Posterior cingulate gyrus (tissue), 11 donors: ENCODE measurements at places on chromosomes 16 and 17.

DNA sequence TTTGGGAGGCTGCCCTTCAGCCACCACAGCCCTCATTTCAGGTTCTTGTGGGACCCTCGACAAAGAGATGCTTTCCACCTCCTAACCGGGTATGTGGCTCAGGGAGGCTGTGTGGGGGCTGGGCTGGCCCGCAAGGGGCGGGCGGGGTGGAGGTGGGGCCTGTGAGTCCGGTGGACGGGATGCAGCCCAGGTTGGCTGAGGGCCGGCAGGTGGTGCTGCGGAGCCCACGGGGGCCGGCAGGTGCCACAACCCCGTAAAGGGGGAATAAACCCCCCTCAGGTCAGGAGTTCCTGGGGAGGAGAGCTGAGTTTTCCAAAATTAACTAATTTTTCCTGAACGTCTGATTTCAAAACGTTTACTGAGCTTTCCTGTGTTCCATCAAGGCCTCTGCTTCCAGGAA is 4.9 kb upstream of the CIAO3 start:
- DNase-seq, result no peak

DNA sequence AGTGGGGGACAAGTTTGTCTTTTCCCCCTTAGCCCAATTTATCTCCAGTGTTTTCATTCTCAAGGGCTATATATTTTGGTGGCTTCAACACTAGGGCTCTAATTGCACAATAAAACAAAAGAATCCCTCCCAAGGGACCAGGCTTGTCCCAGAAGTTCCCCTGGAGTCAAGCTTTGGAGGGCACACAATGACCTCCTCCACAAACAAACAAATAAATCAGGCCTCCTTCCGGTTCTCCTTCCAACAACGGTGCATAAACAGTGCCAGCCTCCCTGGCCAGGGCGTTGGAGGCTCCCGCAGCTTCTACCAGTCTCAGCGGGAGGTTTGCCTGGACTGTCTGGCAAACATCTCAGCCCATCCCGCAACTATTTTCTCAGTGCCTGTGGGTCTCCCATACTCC is 188.0 kb upstream of the FOXF1 start:
- no peak for DNase-seq

- no peak for DNase-seq
These were observed 68.0 kb upstream of the SIAH1 start for GRCh38 chr16:48452991-48453760.

DNA sequence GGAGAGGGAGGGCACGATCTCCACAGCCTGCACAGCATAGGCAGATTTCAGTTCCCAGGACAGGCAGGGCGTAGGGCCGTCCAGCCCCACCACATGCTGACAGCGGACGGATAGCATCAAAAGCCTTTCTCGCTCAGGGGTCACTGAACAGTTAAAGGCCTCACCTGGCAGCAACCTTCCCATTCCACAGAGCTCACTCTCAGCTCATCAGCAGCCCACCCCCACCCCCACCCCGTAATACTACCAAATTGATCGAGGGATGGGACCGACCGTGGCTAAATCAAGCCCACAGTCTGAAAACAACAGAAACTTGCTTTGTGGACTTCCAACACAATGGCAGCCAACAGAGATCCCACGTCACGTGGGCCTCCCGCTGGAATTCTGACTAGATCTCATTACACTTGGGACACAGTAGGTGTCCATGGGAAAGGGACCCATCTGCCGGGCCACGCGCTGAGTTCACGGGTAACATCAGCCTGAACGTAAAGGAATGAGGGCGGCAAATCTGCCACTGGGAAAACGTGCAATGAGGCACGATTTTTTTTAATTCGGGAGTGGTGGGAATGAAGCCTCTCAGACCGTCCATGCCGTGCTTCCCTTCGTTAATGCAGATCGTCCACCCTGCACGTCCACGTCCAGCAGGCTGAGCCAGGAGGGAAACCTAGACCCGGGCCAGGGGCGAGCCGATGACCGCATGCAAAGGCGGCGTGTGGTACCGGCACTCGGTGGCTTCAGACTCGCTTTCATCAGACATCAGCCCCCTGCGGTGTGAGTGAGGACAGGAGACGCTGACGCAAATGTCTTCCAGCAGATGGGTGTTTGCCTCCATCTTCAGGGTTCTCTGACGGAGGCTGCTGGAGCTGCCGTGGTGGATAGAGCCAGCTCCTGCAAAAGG is 92.1 kb downstream of the TBC1D16 start:
- no peak for DNase-seq

- no peak for DNase-seq
These were observed 30.9 kb upstream of the SUPT4H1 start for GRCh38 chr17:58382872-58383242.

DNA sequence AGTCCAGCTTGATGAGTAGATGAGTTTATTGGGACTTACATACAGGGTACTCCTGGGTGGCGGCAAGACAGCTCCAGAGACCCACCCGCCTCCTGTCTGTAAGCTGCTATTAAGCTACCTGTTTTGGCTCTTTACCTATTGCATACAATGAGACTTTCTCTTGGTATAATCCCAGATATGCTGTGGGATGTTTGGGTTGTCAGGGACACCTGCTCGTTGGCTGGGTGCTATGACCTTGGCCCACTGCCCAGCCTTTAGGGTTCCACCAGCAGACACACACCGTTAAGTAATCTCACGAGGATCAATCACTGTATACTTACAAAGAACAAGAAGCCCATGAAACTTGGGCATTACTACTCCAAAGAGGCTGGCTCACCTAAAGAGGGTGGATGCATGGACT is 116.4 kb downstream of the NPIPB5 start:
- no peak for DNase-seq

GRCh38 chr17:54172985-54173316 is 350.2 kb downstream of the KIF2B start:
- no peak for DNase-seq

DNA sequence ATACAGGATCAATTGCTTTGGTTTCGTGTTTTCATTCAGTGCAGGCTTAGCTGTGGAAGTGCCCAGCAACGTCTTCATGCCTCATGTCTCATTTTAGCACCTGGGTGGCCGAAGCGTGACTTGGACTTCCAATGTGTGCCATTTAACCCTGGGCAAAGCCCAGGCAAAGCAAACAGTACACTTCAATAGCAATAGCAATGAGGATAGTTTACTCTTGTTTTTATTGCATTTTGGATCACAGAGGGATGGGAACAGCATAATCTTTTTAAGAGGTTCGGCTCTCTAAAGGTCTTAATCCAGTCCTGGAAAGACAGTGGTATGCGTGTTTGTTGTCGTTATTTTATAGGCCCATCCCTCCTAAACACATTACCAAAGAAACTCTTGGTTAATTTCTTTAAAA is 86.2 kb downstream of the HS3ST3B1 start:
- no peak for DNase-seq

DNA sequence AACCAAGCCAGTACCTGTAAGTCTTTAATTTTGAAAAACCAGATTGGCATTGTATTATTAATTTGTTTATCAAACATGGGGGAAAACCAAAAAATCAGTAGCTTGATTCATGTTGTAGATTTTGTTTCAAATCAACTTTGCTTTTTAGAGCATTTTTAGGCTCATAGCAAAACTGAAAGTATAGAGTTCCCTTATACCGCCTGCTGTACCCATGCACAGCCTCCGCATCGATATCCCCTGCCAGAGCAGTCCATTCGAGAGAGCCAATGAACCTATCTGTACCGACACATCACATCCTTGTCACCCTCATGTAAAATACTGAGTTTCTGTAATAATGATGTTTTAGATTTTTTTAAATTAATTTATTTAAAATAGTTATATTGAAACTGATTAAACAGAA is 16.2 kb upstream of the MRC2 start:
- no peak for DNase-seq

GRCh38 chr16:10743610-10744369 is at the start of gene NUBP1:
TSS of gene NUBP1 (plus strand) at chr16:10743842. CDS start at chr16:10743864, 22 bp downstream.
- peak; percentile 100 for DNase-seq

GRCh38 chr17:82439194-82439828 is 11.2 kb downstream of the CYBC1 start:
- DNase-seq, result no peak

GRCh38 chr17:42323268-42323773 is 35.0 kb downstream of the STAT5A start:
- DNase-seq, result no peak

- DNase-seq, result peak; percentile 92
These were observed 59.8 kb downstream of the NEUROD2 start for GRCh38 chr17:39547713-39548478.

- DNase-seq, result no peak
These were observed 3.6 kb upstream of the CHMP6 start for GRCh38 chr17:80987941-80988461.

- DNase-seq, result no peak
These were observed 2.4 kb upstream of the TEKT3 start for GRCh38 chr17:15343749-15344148.

DNA sequence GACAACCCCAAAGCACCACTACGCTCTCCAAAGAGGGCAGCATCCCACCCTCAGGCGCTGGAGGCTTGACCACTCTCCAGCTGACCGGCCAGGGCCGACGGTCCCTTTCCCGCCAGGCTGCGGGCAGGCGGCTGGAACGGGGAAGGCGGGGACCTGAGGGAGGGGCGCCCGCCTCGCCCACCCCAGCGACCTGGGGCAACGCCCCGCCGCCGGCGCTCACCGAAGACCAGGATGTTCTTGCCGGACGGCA is 431 bp downstream of the DYNC1LI2 start:
- no peak for DNase-seq

- no peak for DNase-seq
These were observed 11.2 kb downstream of the PDZD9 start for GRCh38 chr16:21989751-21990150.

- DNase-seq, result no peak
These were observed 382.1 kb downstream of the RBFOX1 start for GRCh38 chr16:7714775-7715174.

- DNase-seq, result no peak
These were observed 54.4 kb upstream of the GNG13 start for GRCh38 chr16:854808-855410.

- no peak for DNase-seq
These were observed 7.6 kb downstream of the TBKBP1 start for GRCh38 chr17:47701608-47702007.

- no peak for DNase-seq
These were observed 14.1 kb upstream of the NDEL1 start for GRCh38 chr17:8421571-8421970.

DNA sequence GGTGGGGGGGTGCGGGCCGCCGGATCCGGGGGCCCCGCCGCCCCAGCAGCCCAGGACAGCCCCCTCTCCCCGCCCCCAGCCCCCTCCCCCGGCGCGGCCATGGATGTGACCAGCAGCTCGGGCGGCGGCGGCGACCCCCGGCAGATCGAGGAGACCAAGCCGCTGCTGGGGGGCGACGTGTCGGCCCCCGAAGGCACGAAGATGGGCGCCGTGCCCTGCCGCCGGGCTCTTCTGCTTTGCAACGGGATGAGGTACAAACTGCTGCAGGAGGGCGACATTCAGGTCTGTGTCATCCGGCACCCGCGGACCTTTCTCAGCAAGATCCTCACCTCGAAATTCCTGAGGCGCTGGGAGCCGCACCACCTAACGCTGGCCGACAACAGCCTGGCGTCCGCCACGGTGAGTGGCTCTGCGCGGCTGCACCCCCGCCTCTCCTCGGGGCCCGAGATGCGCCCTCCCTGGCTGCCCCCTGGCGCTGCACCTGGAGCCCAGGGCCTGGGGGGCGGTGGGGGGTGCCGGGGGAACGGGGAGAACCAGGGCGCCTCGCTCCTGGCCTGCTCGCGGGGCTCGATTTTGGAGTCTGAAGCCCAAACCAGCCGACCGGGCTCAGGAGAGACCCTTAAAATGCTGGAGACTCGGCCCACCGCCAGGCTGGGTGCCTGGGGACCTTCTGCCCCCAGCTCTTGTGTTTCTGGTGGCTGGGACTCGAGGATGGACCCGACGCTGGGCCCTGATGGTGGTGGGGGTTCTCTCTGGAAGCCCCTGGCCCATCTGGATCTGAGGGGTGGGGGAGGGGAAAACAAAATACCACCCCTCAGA is 744 bp downstream of the CMIP start:
- DNase-seq, result no peak

- DNase-seq, result no peak
These were observed 73.3 kb upstream of the DHX40 start for GRCh38 chr17:59492091-59492451.

- no peak for DNase-seq
These were observed 295.6 kb downstream of the CPPED1 start for GRCh38 chr16:12508054-12508453.

DNA sequence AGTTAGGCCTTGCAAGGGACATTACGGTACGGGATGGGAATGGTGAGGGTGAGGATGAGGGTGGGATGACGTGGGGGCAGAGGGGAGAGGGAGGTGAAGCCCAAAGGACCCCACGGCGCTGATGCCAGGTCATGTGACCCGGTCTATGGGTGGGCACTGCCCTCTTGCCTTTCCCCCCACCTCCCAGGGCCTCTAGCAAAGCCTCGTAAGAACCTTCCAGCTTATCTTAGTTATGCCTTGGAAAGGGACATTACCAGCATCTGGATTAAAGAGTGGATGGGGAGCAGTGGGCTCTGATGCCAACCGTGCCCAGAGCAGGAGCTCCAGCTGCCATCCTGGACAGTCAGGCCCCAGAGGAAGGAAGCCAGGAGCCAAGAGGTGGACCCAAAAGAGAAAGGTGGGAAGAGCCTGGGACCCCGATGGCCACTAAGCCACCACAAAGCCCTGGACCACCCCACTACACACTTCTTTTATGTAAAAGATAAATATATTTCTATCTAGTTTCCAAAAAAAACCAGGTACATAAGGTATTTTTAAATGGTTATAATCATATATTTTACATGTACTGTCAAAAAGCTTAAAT is 40.9 kb downstream of the TK2 start:
- DNase-seq, result no peak

- no peak for DNase-seq
These were observed 15.8 kb downstream of the TSNAXIP1 start for GRCh38 chr16:67822511-67822910.

- DNase-seq, result no peak
These were observed 760 bp downstream of the SLFN12L start for GRCh38 chr17:35536664-35537171.

DNA sequence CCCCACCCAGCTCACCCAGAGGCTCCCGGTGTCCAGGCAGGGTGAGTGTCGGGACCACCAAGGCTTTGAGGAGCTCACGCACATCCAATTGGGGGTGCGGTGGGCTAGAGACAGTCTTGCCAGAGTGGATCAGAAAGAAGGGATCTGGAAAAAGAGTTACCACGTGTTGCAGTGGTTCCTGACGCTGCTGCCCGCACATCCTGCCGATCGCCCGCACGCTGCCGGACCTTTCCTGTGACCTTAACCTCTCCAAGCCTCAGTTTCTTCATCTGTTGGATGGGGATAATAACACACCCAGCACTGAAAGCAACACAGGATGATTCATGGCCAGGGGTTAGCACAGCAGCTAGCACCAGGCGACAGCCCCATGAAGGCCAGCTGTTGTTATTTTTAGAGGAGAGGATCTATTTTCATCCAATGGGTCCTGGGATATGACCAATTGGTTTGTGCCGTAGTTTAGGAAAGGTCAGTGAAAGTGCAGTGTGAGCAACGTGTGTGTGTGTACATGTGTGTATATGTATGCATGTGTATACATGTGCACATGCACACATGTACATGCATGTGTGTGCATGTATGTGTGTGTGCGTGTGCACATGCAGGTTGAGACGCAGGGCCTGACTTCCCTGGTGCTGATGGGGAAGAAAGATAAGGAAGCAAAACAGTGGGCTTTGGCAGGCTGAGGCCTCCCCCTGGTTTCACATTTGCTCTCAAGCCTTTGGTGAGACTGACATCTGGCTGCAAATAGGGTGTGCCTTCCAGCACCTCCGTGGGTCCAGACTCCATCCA is 2.5 kb downstream of the ITGAX start:
- DNase-seq, result peak; percentile 51

- DNase-seq, result no peak
These were observed at the start of gene PRR35 for GRCh38 chr16:560204-560700. TSS of gene PRR35 (plus strand) at chr16:560394. CDS start at chr16:563295, 2,901 bp downstream.

GRCh38 chr17:30827082-30827481 is 2.6 kb upstream of the CRLF3 start:
- DNase-seq, result no peak
